Right renal pelvis (tissue), 4 donors: ENCODE measurements at places on chromosomes 3 and 15. TPM values are rescaled to one million over a fixed set of nuclear protein-coding genes. Genes with fewer than 3 reads are reported as not detected.

PLSCR2 gene
- 0.61 TPM for polyA plus RNA-seq

CCRL2 gene
- polyA plus RNA-seq = 1.0 TPM

SLC35G2 gene
- 3.9 TPM for polyA plus RNA-seq

MLF1 gene
- 65.9 TPM for polyA plus RNA-seq

DLG1 gene
- 98.8 TPM for polyA plus RNA-seq

RTP1 gene
- not detected for polyA plus RNA-seq

ADAMTS7 gene
- 23.4 TPM for polyA plus RNA-seq

RASL12 gene
- polyA plus RNA-seq = 6.1 TPM

DUOXA2 gene
- polyA plus RNA-seq = not detected

C3orf62 gene
- 11.8 TPM for polyA plus RNA-seq

MOBP gene
- 0.04 TPM for polyA plus RNA-seq

SEC62 gene
- polyA plus RNA-seq = 193 TPM

SPTSSB gene
- polyA plus RNA-seq = 10.1 TPM

GPR176 gene
- polyA plus RNA-seq = 17.7 TPM

PSTPIP1 gene
- polyA plus RNA-seq = 1.2 TPM

ICE2 gene
- 93.1 TPM for polyA plus RNA-seq

ARHGEF26 gene
- polyA plus RNA-seq = 14.5 TPM

CHAC1 gene
- polyA plus RNA-seq = 4.0 TPM

TTLL13 gene
- 0.10 TPM for polyA plus RNA-seq
